NCI-H187 treated with DMSO at 0.1 percent for 48 hours (cell line): ENCODE measurements at places on chromosomes 1 and 21.
A peak's percentile ranks its signal among the peaks of the same experiment; 100 is the strongest.

DNA sequence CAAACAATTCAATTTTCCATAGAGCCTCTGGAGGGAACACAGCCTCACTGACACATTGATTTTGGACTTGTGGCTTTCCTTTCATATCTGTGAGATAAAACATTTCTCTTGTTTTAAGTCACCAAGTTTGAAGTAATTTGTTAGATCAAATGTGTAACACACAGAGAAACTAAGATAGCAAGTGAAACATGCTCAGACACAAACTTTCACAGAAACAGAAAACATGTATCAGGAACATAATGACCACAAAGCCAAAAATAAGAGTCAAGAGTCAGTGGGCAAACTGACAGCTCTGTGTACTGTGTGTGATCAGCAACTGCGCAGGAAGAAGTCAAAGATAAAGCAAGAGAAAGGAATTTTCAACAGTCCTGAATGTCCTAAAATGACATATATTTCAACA lies 1237.5 kb downstream of the AMY1C start:
- no peak for DNase-seq

- no peak for DNase-seq
Measured at GRCh38 chr1:169326956-169327268, 40.7 kb downstream of the NME7 start.

GRCh38 chr1:14686701-14687100 lies 88.2 kb downstream of the KAZN start:
- DNase-seq, result no peak

DNA sequence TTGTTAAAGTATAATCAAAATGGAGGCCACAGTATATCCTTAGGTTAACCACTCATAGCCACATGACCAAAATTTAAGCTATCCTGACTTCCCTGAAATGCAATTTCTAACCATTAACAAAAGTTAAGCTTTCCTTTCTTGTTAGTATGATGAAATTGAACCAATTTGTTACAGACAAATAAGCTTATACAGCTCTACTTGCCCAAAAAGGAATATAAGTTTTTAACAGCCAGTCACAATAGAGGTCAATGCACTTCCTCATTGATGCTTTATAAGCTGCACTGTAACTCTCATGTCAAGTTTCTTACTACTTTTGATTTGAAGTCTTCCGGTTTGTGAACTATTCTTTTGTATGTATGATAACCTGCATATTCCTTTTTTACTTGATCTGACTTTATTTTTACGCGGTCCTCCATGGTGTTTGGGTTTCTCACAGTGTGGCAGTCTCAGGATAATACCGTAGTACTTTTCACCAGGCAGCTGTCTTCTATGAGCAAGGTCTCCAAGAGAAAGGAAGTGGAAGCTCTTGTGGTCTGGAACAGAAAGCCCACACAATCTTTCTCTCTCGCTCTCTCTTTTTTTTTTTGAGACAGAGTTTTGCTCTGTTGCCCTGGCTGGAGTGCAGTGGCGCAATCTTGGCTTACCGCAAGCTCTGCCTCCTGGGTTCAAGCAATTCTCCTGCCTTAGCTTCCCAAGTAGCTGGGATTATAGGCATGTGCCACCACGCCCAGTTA lies 331.6 kb downstream of the SRGAP2C start:
- DNase-seq, result no peak

GRCh38 chr1:203031467-203031866 lies 5.2 kb downstream of the PPFIA4 start:
- no peak for DNase-seq

- DNase-seq, result no peak
Measured at GRCh38 chr1:68904477-68904876, 407.6 kb upstream of the DEPDC1 start.

DNA sequence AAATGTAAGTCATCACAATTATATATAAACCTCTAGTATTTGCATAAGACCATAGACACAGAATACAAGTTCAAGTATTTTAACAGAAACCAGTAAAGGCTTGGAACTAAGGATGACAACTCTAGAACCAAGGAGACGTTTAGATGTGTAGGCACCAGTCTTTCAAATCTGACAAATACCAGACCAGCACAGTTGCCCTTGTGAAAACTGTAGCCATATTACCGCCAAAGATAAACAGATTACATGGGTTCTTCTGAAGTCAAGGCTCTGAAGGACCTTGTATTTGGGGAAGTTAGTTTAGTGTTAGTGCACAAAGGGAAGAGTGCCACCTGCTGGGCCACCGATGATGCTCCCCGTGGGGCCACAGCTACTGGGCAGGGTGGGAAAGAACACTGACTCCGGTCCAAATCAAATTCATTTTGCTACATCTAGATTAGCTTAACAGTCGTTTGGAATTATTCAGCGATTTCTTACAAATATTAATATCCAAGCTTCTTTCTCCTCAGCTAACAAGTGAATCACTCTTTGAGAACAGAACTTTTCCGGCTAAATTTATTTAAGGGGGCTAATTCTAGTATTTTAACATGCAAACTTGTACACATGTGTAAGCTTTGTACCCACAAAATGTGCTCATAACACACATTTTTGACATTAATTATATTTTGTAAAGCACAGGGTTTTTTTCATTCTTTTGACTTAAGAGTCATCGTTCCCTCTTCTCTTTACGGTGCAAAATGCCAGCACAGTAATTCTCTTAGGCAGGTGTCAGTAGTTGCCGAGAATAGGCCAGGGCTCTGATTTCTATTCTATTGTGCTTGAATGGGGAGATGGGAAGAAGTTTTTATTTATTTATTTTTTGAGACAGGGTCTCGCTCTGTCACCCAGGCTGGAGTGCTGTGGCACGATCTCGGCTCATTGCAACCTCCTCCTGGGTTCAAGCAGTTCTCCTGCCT lies 8.0 kb upstream of the NIBAN1 start:
- DNase-seq, result peak; percentile 67

DNA sequence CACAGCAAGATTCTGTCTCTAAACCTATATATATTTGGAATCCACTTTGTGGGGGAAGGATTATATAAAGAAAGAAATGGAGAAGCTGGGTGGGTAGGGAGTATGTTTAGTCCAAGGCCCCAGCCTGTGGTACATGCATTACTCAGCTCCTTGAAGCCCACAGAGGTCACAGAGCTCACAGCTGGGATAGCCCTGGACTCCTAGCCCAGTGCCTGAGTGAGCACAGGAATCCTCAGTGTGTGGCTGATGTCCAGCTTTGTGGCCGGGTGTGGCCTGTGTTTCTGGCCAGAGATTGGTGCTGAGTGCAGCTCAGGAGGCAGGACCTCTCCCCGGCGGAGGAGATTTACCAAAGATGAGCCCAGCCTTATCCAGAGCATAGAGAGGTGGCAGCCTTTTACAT lies 7.6 kb downstream of the CAPN9 start:
- no peak for DNase-seq

- DNase-seq, result no peak
Measured at GRCh38 chr1:52234708-52235107, 92.8 kb downstream of the ZFYVE9 start.

DNA sequence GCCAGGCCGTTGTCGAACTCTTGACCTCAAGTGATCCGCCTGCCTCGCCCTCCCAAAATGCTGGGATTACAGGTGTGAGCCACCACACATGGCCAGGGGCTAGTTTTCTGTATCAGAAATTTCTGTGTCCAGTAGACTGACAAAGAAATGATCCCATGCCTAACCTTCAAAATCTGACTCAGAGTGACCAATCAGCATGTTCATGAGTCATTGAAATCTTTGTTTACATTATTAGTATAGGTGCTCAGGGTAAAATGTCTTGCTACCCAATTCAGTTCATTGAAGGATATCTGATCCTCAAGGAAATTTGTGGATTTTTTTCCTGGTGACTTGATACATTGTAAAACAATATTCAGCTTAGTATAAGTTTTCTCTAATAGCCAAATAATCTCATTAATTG lies 11.0 kb upstream of the LDLRAD2 start:
- DNase-seq, result no peak

DNA sequence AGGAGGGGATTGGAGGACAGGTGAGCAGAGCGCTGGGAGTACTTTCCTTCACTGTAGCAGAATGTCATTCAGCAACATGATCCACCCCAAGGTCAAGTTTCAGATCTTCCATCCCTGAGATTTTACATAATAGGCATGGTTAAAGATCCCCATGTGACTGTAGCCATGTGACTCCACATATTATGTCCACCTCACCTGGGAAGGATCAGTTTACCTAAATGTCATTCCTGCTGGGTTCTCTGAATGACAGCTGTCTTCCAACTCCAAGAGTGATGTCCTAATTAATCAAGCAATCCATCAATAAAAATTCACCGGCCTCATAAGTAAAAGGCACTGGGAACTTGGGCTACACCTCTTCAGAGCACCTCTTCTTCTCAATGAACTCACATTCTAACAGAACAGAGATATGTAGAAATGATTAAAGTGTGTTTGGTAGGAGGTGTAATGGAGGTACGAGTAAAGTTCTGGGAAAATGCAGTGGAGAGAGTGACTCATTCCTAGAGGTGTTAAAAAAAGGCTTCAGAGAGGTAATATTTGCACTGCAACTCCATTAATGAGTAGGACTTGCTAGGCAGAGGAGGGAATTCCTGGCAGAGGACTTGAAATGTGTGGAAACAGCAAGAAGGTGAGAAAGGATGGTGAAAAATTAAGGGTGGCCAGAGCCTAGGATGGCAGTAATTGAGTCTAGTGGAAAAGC lies 22.2 kb upstream of the MAPKAPK2 start:
- no peak for DNase-seq

GRCh38 chr1:107487506-107487905 lies 346.7 kb downstream of the NTNG1 start:
- no peak for DNase-seq

- no peak for DNase-seq
Measured at GRCh38 chr1:160144921-160145320, 6.5 kb upstream of the ATP1A4 start.

- DNase-seq, result no peak
Measured at GRCh38 chr1:240343045-240343444, 251.4 kb downstream of the FMN2 start.

DNA sequence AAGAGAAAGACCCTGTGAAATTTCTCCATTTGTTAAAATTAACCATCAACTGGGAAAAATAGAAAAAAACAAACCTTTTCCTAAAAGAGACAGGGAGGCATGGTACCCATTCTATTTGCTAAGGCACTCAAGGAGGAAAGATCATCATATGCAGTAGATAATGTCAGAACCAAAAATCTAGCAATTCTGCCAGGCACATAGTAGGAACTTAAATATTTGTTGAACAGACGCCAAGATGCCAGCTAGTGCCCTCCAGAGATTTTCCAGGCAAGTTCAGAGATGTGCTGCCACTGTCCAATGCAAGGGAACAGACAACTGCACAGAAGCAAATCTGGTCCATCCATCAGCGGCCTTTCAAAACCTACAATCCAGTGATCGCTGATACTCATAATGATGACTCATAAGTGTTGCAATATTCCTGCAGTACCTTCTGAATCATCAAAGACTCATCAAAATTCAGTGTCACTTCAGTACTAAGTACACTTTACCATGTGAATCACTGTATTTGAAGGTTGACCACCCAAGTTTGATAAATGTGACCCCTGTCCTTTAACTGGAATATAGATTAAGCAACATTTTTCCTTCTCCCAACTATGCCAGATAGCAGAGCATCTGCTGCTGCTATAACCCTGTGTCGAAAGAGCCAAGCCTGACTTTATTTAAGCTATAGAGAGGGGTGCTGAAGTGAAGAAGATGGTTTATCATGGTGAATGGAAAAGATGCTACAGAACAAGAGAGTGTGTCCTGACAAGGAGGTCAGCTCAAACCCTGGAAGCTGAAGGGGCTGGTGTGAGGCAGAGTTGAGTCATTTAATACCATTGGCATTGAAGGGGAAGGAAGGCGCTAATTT lies 99.1 kb downstream of the MT1HL1 start:
- no peak for DNase-seq

GRCh38 chr1:58434181-58434580 lies 112.3 kb downstream of the OMA1 start:
- no peak for DNase-seq

DNA sequence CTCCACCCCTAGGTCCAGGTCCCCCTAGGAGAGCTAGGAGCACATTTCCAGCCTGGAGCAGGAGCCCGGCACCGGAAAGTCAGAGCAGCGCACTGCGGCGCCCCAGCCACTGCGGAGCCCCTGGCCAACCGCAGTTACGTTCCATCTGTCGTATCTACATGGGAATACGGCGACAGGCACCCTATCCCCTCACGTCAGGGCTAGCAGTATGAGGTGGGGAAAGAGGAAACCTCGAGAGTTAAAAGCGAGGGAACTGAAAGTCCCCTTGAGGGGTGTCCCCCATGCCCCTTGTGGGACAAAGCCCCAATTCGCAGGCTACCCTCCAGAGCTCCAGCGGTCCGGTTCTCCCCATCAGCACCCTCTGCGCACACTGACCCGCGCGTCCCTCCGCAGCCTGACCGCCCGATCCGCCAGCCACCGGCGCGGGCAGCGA lies 995 bp downstream of the COLGALT2 start:
- no peak for DNase-seq

GRCh38 chr1:88802404-88802803 lies 89.0 kb downstream of the GTF2B start:
- no peak for DNase-seq

- DNase-seq, result no peak
Measured at GRCh38 chr1:45430490-45430889, 60.5 kb downstream of the TESK2 start.

DNA sequence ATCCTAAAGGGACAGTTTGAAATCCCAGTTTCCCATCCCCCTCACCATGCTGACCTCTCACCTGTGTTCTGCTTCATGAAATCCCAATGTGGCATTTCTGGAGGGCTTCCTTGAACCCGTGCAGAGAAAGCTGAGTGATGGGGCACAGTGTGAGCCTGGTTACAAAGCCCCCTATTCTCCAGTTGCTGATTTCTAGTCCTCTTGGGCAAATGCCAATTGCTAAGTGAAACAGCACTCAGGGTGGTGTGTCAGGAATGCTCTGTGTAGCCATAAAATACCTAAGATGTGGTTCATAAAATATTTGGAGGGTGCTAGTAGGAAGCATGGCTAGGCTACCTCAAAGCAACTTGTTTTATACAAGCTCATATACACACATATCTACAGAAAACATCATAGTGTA lies 32.0 kb downstream of the SUSD4 start:
- no peak for DNase-seq

DNA sequence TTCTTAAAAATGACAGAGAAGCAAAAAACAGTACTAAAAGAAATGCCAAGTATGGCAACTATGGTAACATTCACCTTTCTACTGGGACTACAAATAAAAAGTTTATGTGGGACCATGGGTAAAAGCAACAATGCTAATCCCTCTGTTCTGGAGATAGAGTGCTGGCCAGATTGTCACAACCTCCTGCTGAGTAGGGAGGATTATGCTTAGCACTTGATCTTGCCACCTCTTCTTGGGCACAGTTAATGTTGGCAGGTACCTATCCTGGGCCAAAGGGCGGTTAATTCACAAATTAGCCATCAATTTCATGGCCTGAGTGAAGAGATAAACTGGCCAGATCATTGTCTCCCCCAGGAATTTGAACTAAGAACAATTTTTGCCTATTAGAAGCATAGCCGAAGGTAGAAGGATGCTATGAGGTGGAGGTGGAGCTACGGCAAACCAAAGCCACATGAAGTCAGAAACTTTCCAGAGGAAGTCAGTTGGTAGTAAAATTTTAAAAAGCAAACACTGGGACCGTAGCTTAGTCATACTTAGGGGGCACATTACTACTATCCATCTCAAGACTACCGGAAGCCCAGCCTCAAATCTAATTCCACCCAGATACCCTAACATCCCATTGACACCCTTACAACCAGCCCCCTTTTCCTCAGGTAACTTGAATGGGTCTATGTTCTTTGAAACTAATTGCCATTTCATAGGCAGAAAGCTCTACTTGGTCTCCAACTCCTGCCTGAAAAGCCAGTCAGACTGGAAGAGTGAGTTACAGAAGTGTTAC lies 2.7 kb downstream of the SCYL3 start:
- DNase-seq, result no peak

GRCh38 chr21:15444118-15444960 lies 285.4 kb upstream of the USP25 start:
- no peak for DNase-seq

GRCh38 chr1:7280347-7280960 lies 490.6 kb upstream of the VAMP3 start:
- no peak for DNase-seq
